ENCODE measurements at places on chromosomes 2 and 18.

DNA sequence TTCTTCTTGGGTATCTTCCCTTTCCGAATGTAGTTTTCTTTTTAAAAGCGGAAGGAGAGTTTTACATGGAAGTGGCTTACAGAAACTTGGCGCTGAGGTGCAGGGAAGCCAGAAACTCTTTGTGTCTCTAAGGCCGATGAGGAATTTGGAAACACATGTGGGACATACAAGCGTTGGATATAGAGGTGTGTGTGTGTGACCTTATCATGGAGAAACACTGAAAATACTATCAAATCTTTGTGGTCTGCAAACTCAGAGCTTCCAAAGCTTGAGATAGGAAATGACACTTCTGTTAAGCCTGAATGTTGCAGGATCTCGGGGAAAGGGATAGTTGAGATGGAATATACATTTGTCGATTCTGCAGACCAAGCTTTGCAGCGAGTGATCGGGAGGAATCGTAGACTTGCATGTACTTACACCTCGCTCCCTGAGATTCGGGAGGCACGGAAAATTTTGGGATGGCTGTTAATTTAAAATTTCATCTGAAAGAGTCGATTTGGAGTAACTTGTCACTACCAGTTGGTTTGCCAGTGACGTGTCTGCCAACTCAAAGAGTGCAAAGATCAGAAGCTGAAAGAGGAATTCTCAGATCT, 1.0 kb downstream of the NAB1 start:
- peak; percentile 14 for DNase-seq
- no peak overlapping the region for H3K27ac ChIP-seq
- no peaks in the 10 kb centered on the region for H3K27me3 ChIP-seq
- H3K4me1 ChIP-seq = peaks cover 4% of the 10 kb centered on the region

DNA sequence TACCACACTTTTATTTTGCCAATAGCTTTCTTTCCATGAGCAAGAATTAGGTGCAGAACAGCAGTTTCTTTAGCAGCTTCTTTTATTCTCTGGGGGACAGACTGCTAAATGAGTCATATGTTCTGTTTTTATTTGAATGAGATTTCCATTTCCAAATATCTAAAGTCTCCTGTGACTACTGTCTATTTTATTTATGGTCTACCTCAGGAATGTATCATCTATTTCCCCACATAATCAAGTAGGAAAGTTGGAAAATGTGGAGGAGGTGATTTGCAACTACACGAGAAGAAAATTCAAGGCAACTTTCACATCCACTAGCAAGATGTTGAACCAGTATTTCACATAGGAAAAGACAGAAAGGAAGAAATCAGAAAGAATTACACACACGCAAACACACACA, 139.9 kb upstream of the MEX3C start:
- no peak overlapping the region for H3K27ac ChIP-seq
- no peaks in the 10 kb centered on the region for H3K36me3 ChIP-seq

- no peak for DNase-seq
- no peak overlapping the region for H3K27ac ChIP-seq
- peaks cover 5% of the 10 kb centered on the region for H3K4me1 ChIP-seq
Measured at GRCh38 chr2:1929001-1929400, 184.7 kb upstream of the PXDN start.

GRCh38 chr18:31819925-31820229, 59.2 kb upstream of the SLC25A52 start:
- no peak overlapping the region for H3K27ac ChIP-seq
- H3K27me3 ChIP-seq = no peaks in the 10 kb centered on the region
- H3K4me3 ChIP-seq = no peak overlapping the region
- DNase-seq = no peak

DNA sequence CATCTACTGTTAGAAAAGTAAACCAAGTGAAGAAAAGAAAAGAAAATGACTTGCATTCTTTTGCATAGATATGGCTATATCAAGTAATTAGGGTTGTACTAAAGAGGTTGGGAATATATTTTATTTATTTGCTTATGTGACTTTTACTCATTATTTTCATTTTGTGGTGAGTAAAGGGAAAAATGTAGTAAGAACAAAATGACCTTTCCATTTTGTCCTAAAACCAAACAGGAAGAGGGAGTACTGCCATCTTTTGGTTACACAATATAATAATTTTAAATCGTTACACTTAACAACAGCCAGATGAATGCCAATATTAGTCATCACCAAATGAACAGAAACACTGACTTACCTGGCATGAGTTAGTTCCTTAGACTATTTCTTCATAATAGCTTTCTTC, 47.3 kb upstream of the NDUFV2 start:
- H3K27me3 ChIP-seq = no peaks in the 10 kb centered on the region
- no peak overlapping the region for H3K27ac ChIP-seq
- no peak overlapping the region for H3K4me3 ChIP-seq
- DNase-seq = no peak
- no peaks in the 10 kb centered on the region for H3K36me3 ChIP-seq

- H3K36me3 ChIP-seq = no peaks in the 10 kb centered on the region
- H3K4me1 ChIP-seq = no peaks in the 10 kb centered on the region
- no peak overlapping the region for H3K27ac ChIP-seq
- DNase-seq = no peak
- no peaks in the 10 kb centered on the region for H3K27me3 ChIP-seq
Measured at GRCh38 chr18:22250026-22250425, 80.6 kb downstream of the GATA6 start.

- H3K27me3 ChIP-seq = no peaks in the 10 kb centered on the region
- H3K27ac ChIP-seq = no peak overlapping the region
- H3K4me3 ChIP-seq = no peak overlapping the region
Measured at GRCh38 chr2:71606244-71606643, 152.9 kb downstream of the DYSF start.

- peaks cover 7% of the 10 kb centered on the region for H3K4me1 ChIP-seq
- H3K36me3 ChIP-seq = no peaks in the 10 kb centered on the region
- DNase-seq = no peak
- no peak overlapping the region for H3K4me3 ChIP-seq
- H3K27me3 ChIP-seq = no peaks in the 10 kb centered on the region
- H3K27ac ChIP-seq = no peak overlapping the region
Measured at GRCh38 chr2:80363791-80364349, 59.3 kb upstream of the LRRTM1 start.

- no peaks in the 10 kb centered on the region for H3K36me3 ChIP-seq
- peaks cover 13% of the 10 kb centered on the region for H3K27me3 ChIP-seq
- peaks cover 18% of the 10 kb centered on the region for H3K4me1 ChIP-seq
- H3K27ac ChIP-seq = no peak overlapping the region
Measured at GRCh38 chr2:10305254-10305635, 2.5 kb downstream of the HPCAL1 start.

DNA sequence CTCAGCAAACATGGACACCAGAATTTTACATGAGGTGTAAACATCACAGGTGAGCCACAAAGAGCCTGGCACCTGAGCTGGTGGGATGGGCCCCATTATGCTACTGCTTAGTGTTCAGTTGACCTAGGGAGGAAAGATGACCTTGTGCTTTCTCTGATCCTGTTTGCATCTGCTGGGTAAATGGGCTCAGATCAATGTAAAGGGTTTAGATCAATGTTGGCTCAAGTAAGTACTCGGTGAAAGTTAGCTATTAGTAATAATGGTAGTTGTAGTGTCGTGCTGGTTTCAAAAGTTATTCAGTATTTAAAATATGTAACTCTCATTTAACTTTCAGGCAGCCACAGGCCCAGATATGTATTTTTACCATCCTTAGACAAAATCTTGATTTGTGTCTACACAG, 19.8 kb downstream of the ABHD3 start:
- no peak overlapping the region for H3K4me3 ChIP-seq
- DNase-seq = no peak
- no peak overlapping the region for H3K27ac ChIP-seq

- H3K27ac ChIP-seq = no peak overlapping the region
- no peaks in the 10 kb centered on the region for H3K36me3 ChIP-seq
- H3K27me3 ChIP-seq = no peaks in the 10 kb centered on the region
- H3K4me3 ChIP-seq = no peak overlapping the region
- no peak for DNase-seq
Measured at GRCh38 chr18:8424481-8424880, 184.8 kb upstream of the RAB12 start.

- DNase-seq = no peak
- peaks cover 7% of the 10 kb centered on the region for H3K4me1 ChIP-seq
- H3K36me3 ChIP-seq = peaks cover 18% of the 10 kb centered on the region
- H3K4me3 ChIP-seq = no peak overlapping the region
- H3K27ac ChIP-seq = no peak overlapping the region
- H3K27me3 ChIP-seq = no peaks in the 10 kb centered on the region
Measured at GRCh38 chr2:219204425-219205164, 2.0 kb upstream of the ZFAND2B start.

DNA sequence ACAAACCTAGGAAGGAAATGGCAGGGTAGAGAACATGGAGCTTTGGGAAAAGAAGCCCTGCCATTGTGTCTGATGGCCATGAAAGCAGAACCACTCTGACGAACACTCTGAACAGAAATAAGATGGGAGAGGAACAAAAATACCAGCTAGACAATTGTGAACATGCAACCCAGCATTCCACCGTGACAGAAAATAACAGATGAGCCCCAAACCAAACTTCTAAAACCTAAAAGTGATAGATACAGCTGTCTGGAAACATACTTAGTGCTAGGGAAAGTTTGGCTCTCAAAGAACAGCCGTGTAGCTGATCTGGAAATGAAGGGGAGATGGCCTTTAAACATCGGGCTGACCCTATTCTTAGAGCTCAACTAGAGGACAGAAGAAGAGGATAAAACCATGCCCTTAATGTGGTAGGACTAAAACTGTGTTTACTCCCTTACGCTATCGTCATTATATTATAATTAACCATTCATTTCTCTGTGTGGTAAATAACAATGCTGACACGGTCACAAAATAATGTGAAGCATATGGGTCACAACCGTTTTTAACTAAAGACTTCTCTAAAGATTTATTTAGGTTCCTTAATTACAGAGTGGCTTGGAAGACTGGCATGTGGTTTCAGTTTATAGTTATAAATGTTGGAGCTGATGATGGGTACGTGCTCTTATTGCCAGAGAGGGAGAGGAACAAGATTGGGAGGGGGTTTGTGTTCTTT, 80.6 kb downstream of the MYO1B start:
- H3K4me3 ChIP-seq = no peak overlapping the region
- H3K27ac ChIP-seq = no peak overlapping the region
- peaks cover 13% of the 10 kb centered on the region for H3K4me1 ChIP-seq
- H3K36me3 ChIP-seq = peaks cover 3% of the 10 kb centered on the region
- H3K27me3 ChIP-seq = no peaks in the 10 kb centered on the region
- DNase-seq = no peak

GRCh38 chr18:12061685-12062084, 32.0 kb upstream of the ANKRD62 start:
- no peaks in the 10 kb centered on the region for H3K27me3 ChIP-seq
- no peak for DNase-seq
- no peaks in the 10 kb centered on the region for H3K4me1 ChIP-seq
- H3K4me3 ChIP-seq = no peak overlapping the region
- no peak overlapping the region for H3K27ac ChIP-seq

DNA sequence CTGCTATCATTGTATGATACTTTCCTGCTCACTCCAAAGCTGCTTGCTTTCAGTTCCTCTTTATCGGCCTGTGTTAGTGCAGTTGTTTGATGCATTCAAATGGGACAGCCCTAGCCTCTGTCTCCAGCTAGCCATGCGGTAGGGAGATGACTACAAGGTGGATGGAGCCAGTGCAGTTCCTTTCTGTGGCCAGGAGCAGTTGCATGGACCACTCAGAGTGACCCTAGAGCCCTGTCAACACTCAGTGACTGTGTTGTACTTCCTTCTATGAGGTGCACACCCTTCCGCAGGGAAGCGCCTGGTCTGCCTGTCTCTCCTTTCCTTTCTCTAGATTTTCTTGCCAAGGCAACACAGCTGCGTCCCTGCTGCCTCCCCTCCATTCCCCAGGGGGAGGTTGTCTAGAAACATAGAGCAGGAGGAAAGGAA, 33.8 kb downstream of the KCNS3 start:
- no peaks in the 10 kb centered on the region for H3K36me3 ChIP-seq
- no peaks in the 10 kb centered on the region for H3K4me1 ChIP-seq

GRCh38 chr2:125456693-125457363, 1199.1 kb upstream of the GYPC start:
- no peak for DNase-seq
- H3K27ac ChIP-seq = no peak overlapping the region
- H3K4me1 ChIP-seq = no peaks in the 10 kb centered on the region
- H3K27me3 ChIP-seq = no peaks in the 10 kb centered on the region
- no peak overlapping the region for H3K4me3 ChIP-seq

- peak overlapping the region; percentile 84 for H3K4me3 ChIP-seq
- no peaks in the 10 kb centered on the region for H3K27me3 ChIP-seq
- peaks cover 11% of the 10 kb centered on the region for H3K36me3 ChIP-seq
Measured at GRCh38 chr2:24971286-24971535, 544 bp downstream of the DNAJC27 start.

DNA sequence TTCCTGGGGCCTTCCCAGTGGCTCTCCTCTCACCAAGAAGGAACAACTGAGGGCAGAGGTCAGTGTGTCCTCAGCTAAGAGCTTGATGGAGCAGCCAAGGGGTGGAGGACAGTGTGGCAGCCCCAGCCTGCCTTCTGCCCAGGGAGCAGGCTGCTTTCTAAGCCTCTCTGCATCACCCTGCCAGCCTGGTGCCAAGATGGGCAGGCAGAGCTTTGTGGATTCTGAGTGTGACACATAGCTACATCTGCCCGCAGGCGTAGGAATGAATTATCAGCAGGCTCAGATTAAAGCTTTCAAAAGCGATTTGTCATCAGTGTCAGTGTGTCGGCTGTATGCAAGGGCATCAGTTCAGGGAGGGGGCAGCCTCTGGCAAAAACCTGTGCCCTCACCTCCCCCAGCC, 8.7 kb downstream of the MAL start:
- H3K4me3 ChIP-seq = no peak overlapping the region
- DNase-seq = no peak
- no peaks in the 10 kb centered on the region for H3K36me3 ChIP-seq
- H3K27me3 ChIP-seq = peaks cover 37% of the 10 kb centered on the region
- H3K4me1 ChIP-seq = peaks cover 5% of the 10 kb centered on the region
- H3K27ac ChIP-seq = no peak overlapping the region

GRCh38 chr2:159738509-159739390, 26.4 kb downstream of the MARCHF7 start:
- peaks cover 19% of the 10 kb centered on the region for H3K36me3 ChIP-seq
- H3K4me1 ChIP-seq = no peaks in the 10 kb centered on the region
- no peak for DNase-seq
- H3K27me3 ChIP-seq = no peaks in the 10 kb centered on the region

DNA sequence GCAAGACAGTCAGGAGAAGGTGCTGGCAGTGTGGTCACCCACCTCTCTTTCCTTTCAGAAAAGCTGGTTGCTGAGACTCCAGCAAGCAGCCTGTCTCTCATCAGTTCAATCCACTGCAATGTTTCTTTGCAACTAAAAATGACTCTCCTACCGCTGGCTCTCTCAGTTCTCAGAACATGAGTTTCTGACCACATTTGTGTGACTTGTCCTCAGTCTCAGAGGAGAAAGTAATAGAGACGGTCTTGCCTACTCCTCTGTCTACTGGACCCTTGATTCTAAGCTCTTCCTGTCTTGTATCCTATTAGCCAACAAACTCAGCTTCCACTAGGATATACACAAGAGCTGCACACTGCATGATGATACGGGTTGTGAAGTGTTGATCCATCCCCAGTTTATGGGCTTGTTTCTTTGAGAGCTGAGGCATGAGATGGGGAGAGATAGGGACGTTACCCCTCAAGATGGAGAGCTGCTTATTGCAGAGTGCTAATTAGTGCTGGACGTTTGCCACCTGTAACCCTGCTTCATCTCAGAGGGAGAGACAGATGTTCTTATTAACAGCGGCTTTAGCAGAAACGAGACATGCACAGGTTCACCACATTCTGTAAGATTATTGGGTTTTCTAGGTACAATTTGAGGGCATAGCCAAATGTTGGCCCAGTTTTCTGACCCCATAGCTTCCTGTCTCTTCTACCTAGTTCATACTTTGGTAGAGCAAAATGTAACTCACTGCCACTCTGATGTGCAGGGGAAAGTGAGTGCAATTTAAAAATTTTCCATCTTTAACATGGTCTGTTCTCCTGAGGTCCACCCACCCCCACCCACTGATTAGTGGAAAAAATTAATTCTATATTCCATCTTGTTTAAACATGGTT, 32.4 kb upstream of the YWHAQ start:
- peaks cover 2% of the 10 kb centered on the region for H3K4me1 ChIP-seq
- no peaks in the 10 kb centered on the region for H3K36me3 ChIP-seq
- H3K27ac ChIP-seq = no peak overlapping the region
- no peaks in the 10 kb centered on the region for H3K27me3 ChIP-seq

Measured in neuronal stem cell (in vitro differentiated cells).